Stimulated activated CD4-positive, alpha-beta T cell treated with anti-CD3 and anti-CD28 coated beads, Interleukin-2, amount 100 ng/mL, for 4 hours (primary cell): ENCODE measurements at places on chromosomes 12 and 14.
A peak's percentile ranks its signal among the peaks of the same experiment; 100 is the strongest.

- no peak for DNase-seq
Observed at GRCh38 chr12:69417741-69418167, 52.4 kb upstream of the FRS2 start.

- no peak for DNase-seq
Observed at GRCh38 chr12:1703771-1704722, 13.2 kb downstream of the ADIPOR2 start.

- DNase-seq: no peak
Observed at GRCh38 chr14:42884100-42884499, 1277.4 kb downstream of the LRFN5 start.

DNA sequence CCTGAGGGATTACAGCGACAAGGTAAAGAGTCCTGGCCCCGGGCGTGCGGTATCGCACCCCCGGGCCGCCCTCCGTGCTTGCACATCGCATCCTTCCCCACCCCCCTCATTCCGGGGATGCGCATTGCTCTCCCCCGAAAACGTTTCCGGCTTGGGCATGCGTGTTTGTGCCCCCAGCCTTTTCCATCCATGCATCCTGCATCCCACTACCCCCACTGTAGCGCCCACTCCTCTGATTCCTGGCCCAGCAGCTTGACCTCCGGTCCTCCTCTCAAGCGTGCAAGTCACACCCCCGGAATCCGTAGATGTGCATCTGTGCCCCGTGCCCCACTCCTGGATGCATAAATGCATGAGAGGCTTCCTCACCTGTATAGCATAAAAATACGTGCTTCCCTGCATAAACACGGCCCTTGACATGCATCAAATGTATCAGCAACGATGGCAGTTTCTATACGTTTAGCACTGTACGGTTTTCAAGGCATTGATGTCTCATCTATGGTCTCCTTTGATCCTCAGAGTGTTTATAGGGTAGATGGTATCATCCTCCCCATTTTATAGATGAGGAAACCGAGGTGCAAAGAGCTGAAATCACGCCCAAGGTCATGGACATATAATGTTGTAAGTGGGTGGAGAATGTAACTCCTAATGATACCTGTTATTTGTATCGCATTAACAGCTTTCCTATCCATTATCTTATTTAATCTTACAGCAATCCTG is 484 bp downstream of the RIC8B start:
- DNase-seq: no peak

DNA sequence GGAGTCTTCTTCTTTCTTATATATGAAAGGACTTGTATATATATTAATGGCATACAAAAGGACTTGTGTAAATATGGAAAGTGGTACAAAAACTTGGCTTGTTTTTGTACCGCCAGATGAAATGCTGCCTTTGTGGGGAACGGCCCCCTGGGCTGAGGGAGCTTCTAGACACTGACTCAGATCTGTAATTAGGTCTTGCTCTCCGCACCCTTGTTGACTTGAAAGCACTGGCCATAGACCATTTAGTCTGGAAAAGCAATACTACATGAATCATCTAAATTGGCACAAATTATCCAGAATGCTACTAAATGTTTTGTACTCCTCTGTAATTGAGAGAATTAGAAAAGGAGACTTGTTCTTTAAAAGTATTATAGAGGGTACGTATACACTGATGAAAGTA is 399.9 kb upstream of the RGS6 start:
- no peak for DNase-seq

DNA sequence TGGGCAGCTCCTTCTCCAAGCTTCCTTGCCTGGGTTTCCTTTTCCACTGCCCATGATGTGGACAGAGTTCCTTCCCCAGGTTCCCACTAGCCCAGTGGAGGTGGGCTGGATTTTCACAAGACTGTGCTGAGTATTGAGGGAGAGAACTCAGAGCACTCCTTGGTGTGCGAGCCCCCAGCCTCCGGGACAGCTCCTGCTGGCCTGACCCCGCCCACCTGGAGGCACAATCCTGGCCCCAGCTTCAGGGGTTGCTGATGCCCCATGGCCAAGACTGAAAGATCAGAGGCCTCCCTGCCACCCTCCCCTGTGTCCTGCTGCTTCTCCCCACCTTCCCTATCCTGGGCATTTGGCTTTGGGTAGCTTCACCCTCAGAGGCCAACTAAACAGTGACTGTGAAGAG is 7.7 kb downstream of the KCNH3 start:
- DNase-seq: no peak

- no peak for DNase-seq
Observed at GRCh38 chr12:100375038-100375735, 18.3 kb downstream of the SLC17A8 start.

DNA sequence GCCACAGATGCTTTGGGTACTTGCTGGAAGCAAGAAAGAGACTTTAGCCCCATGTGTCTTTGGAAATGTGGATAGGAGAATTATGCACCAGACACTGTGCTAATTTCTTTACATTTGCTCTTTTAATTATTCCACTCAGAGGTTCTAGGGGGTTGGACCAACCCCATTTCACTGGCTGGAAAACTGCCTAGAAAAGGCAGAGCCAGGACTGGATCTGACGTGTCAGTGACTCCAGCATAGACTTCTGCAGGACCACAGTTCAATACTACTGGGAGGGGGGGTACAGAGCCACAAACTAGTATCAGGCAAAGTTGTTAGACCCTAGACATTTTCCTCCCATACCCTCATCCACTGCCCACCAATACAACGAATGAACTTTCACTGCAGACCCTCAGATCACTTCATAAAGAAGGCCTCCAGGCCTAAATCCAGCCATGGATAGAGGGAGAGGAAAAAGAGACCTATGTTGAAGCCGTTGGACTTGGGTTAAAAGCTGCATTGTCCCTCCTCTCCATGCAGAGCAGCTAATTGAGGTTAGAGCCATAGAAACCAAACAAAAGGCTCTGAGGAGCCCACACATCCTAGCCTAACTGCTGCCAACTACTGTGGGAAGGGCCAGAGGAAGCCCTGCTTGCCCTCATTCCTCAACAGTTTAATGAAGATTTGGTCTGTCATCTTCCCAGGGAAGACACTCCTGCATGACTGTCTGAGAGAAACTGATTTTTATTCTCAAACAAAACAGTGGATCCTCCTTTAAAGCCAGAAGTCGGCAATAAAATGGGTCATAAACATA is 68.7 kb downstream of the STON2 start:
- DNase-seq: no peak

DNA sequence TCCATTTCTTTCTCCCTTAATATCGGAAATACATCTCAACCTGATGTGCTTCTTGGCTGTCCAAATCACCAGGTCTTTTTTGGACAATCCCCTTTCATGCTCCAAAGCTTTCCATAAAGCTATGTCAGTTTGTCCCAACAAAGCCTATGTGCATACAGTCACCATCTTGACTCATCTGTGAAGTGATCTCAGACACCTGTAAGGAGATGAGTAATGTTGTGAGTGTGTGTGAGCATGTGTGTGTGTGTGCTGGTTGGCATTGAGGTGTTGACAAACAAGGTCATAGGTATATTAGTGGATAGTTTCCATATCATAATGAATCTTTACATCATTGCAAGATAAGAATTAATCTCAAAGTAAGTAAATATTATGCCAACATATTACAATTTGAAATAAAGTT is 1243.3 kb upstream of the SEL1L start:
- DNase-seq: no peak

DNA sequence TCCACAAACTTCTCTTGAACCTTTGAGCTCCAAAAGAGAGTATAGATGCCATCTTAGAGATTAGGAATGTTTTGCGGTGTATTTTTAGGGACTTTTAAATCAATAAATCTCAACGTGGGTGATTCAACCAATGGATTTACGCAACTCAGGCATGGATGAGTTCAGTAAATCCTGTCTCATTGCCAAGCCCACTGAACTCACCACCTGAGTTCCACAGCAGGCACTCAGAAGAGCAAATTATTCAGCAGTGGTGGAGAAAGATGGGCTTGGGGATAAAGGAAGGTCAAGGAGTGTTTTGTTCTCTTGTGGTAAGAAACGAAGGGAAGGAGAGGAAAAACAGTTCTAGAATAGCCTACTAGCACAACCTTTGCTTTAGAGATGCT is 68.7 kb upstream of the HMGA2 start:
- no peak for DNase-seq

- DNase-seq: no peak
Observed at GRCh38 chr14:101077481-101078074, 174.1 kb upstream of the RTL1 start.

DNA sequence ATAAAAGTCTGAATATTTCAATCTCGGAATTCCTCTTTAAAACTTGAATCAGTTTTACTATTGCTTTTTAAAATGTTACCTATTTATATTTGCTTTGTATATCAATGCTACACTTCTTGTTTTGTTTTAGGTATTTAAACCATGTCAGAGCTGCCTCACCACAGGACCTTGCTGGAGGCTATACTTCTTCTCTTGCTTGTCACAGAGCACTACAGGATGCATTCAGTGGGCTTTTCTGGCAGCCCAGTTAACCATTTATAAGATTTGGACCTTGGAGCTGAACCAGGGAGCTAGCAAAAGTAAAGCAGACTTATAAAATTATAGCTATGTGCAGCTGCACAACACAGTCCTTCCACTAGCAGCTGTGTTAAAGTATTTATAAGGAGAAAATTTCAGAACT is 12.8 kb downstream of the TRMT5 start:
- DNase-seq: no peak

DNA sequence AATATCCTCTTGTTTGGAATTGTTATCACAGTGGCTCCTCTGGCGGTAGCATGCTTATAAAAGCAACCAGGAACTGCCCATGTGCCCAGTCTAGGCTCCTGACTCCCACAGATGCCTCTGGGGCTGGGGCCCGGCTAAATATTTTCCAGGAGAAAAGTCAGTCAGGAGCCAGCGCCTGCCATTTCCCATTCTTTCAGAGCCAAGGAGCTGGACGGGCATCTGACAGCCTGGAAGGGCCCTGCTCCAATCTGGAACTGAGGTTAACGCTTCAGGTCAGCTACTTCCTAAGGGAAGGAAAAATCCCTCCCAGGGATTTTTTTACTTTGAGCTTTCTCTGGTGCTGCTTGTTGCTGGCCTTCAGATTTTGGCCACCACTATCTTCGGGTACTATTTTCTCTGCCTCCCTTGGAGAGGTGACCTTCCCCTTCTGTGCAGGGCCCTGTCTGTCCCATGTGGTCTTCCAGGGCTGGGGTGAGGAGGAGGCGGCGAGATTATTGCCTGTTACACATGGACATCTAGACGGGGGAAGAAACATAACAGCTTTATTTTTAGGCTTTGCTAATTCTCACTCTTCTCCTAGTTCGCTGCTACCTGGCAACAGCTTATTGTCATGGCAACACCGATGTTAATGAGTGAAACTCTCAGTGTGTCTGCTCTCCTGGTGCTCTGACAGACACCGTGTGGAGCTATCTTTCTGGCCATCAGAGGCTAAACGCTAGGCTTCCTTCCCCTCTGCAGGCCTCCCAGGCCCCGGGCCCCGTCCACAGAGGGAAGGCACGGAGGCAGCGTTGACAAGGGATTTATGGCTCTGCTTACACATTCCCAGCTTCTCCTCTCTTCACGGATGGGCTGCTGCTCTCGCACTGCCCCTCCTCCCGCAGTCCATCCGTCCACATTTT is 160.4 kb downstream of the CACNA1C start:
- DNase-seq: no peak

- DNase-seq: no peak
Observed at GRCh38 chr12:32926963-32927362, 30.4 kb upstream of the PKP2 start.

DNA sequence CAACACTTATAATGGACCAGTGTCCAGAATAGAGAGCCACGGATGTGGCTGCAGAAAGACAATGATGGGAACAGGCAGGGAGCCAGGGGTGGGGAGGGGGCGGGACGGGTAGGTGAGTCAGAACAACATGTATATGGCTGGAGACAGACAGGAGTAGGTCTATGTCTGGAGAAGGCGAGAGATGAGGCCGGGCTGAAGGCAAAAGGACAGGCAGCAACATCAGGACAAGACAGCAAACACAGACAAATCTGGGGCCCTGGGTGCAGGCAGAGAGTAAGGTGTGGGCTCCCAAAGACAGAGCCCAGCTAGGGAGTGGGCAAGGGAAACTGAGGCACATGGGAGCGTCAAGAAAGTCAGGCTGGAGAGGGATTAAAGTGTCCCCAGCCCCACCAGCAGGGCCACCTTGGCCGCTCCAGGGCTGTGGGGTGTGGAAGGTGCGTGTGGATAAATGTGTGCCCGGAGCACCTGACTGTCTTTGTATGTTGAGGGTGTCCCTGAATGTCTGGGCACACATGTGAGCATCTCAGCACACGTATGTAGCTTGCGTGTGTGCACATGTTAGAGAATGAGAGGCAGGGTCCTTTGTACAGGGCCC is 44.1 kb downstream of the FAM222A start:
- DNase-seq: no peak

DNA sequence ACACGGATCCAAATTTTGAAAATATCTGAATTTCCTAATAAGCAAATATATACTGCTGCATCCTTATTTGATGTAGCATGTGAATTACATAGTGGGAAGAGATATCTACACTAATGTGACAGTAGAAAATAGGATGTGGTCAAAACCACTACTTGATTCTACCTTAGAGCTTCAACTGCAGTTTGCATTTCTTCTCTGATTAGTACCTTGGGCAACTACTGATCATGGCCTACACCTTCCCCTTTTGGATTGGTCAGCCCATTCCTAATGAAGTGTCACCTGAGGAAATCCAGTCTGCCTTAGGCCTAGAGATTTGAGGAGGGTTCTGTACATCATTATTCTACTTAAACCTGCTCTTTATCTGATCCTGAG is 10.7 kb downstream of the LLPH start:
- DNase-seq: no peak

DNA sequence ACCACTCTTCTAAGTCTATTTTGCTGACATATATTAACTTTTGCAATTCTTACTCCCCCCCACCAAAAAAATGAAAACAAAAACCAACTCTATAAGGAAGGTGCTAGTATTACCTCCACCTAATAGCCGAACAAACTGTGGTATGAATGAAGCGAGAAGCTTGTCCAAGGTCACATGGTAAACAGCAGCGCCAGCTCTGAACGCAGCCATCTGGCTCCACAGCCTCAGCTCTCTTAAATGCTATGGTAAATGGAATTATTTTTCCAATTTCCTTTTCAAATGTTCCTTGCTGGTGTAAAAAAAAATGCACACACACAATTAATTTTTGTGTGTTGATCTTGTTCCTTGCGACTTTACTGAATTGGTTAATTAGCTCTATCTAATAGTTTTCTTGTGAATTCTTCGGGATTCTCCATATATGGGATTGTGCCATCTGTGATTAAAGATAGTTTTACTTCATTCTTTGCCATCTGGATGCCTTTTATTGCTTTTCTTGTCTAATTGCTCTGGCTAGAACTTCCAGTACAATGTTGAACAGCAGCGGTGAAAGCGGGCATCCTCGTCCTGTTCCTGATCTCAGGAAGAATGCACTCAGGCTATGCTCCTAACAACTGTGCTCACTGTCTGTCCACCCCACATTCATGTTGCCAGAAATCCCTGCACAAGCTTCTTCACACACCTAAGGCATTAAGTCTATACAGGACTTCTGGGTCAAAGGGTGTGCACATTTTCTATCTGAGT is 10.7 kb upstream of the C12orf76 start:
- no peak for DNase-seq

GRCh38 chr12:92144631-92145480 is 790 bp downstream of the BTG1 start:
- peak; percentile 46 for DNase-seq

GRCh38 chr14:22417914-22418313 is 171.1 kb downstream of the DAD1 start:
- no peak for DNase-seq

- DNase-seq: peak; percentile 3
Observed at GRCh38 chr14:81219759-81220579, 790 bp downstream of the GTF2A1 start.
